Fibroblast of villous mesenchyme (primary cell): ENCODE measurements at places on chromosomes 11 and 22.

- DNase-seq, result peak; percentile 81
Measured at GRCh38 chr11:10605941-10606381, 37.5 kb upstream of the LYVE1 start.

- no peak for DNase-seq
Measured at GRCh38 chr22:23682077-23682476, 8.7 kb upstream of the RGL4 start.

GRCh38 chr11:65808744-65809341 lies 22.0 kb downstream of the OVOL1 start:
- DNase-seq, result no peak

- DNase-seq, result no peak
Measured at GRCh38 chr22:43562843-43563242, 151.0 kb downstream of the MPPED1 start.

GRCh38 chr22:44437216-44438055 lies 60.6 kb downstream of the RTL6 start:
- no peak for DNase-seq

DNA sequence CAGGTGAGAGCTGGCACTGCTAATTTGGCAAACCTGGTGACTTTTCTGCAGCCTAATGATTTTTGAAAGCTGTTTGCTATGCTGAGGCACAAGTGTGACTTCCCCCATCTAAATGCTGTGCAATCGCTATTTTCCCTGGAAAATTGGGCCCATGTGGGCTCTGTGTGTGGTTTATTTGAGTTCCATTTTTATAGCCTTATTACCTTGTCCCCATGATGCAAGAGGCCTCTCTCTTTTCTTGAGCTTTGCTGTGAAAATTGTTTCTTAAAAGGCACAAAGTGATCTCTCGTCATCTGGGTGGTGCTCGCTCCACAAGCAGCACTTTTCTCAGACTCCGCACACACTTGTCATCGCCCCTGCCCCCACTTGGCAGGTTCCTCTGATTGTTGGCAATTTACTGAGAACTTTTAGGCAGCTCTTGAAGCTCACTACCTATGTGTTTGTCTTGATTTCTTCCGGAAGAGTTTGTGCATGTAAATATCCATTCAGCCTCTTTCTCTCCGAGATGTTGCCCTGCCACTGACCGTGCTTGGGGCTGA lies 24.9 kb downstream of the BMAL1 start:
- DNase-seq, result no peak

GRCh38 chr22:43537019-43537585 lies 125.3 kb downstream of the MPPED1 start:
- DNase-seq, result no peak

- no peak for DNase-seq
Measured at GRCh38 chr11:118212131-118212725, 12.6 kb downstream of the JAML start.

DNA sequence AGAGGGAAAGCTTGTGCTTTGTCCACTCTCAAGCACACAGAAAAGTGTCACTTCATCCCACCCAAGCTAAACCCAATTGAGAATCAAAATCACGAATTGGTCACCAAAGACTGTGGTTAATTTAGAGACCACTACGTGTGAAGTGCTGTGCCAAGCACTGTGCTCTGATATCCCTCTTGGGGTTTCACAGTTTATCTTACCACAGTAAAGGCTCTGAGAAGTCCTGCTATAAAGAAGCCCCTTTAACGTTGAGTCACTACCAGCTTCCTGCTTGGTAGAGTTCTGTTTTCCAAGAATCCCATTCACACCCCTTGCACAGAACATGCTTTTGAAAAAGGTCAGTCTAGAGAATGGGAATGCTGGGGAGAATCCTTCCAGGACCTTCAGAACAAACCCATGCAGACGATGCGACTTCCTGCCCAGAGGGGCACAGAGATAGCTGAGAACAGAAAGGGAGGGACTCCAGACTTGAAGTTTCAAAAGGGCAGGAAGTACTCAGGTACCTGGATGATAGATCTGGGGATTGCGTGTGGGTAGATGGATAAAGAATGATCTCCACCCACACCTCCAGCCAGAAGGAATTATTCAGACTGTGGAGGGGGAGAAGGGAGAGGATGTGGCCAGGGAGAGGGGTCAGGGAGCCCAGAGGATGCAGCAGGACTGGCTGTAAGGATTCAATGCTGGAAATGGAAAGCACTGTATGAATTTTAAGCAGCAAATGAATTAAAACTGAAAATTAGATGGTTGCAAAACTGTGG lies 18.1 kb upstream of the TSPAN18 start:
- DNase-seq, result no peak

DNA sequence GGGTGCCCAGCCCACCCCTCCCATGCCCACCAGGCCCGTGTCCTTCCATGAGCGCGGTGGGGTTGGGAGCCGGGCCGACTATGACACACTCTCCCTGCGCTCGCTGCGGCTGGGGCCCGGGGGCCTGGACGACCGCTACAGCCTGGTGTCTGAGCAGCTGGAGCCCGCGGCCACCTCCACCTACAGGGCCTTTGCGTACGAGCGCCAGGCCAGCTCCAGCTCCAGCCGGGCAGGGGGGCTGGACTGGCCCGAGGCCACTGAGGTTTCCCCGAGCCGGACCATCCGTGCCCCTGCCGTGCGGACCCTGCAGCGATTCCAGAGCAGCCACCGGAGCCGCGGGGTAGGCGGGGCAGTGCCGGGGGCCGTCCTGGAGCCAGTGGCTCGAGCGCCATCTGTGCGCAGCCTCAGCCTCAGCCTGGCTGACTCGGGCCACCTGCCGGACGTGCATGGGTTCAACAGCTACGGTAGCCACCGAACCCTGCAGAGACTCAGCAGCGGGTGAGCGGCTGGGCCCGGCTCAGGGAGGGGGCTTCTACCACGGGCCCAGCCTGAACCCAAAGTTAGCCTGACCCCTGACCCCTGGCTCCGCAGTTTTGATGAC lies 3.0 kb downstream of the PKP3 start:
- peak; percentile 67 for DNase-seq

DNA sequence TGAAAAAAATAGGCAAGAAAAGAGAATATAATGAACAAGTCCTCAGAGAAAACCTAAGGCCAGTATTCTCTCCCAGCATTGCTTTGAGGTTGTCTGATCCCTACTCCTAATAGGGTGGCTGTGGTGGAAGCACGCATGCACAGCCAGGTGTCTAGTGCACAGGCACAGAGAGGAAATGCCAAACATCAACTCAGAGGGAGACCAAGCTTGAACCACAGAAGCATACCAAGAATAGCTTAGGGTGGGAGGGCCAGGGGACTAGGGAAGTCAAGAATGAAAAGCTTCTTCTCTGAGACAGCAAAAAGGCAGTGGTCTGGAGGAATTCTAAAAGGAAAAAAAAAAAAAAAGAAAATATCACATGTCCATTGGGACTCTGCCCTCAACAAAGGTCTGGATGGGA lies 244.1 kb upstream of the API5 start:
- DNase-seq, result no peak

GRCh38 chr11:100719809-100720221 lies 32.7 kb downstream of the ARHGAP42 start:
- peak; percentile 78 for DNase-seq

- DNase-seq, result peak; percentile 16
Measured at GRCh38 chr11:30960387-30960992, 374.3 kb upstream of the MPPED2 start.
